ENCODE measurements at places on chromosomes 5 and 9. TPM values are rescaled to one million over a fixed set of nuclear protein-coding genes. Genes with fewer than 3 reads are reported as not detected.

ISOC1 gene
- total RNA-seq: 9.3 TPM

AOPEP gene
- total RNA-seq: 323 TPM

SNX18 gene
- total RNA-seq: 49.4 TPM

TAF11L13 gene
- total RNA-seq: not detected

SLC4A9 gene
- total RNA-seq: not detected

PHF24 gene
- total RNA-seq: 0.60 TPM

STXBP1 gene
- total RNA-seq: 96.3 TPM

ACOT12 gene
- not detected for total RNA-seq

PCDHA6 gene
- total RNA-seq: 1.9 TPM

DMRT2 gene
- total RNA-seq: 11.7 TPM

Data from tibial nerve (tissue), 4 donors.